ENCODE measurements at places on chromosomes 5 and 9.

- peak; percentile 7 for DNase-seq
Measured at GRCh38 chr9:32339424-32339823, 45.0 kb upstream of the ACO1 start.

DNA sequence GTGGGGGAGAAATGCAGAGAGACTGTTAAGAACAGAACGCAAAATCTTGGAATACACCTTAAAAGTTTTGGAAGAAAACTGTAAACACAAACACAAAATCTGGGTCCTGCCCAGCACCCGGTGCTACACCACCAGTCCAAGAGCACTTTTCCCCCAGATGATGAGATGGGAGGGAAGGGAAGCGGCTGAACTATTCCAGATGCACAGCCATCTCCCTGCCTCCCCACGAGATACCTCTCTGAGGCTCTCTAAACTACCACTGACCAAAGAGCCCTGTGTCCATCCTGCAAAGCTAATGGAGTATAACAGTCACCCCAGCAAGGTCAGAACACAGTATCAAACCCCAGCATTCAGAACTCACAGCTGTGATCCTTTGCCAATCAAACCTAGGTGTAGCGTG is 8.0 kb downstream of the SPARC start:
- no peak for DNase-seq

- no peak for DNase-seq
Measured at GRCh38 chr5:100772548-100772947, 130.5 kb downstream of the ST8SIA4 start.

GRCh38 chr5:96943799-96944198 is 7.9 kb downstream of the LNPEP start:
- no peak for DNase-seq

DNA sequence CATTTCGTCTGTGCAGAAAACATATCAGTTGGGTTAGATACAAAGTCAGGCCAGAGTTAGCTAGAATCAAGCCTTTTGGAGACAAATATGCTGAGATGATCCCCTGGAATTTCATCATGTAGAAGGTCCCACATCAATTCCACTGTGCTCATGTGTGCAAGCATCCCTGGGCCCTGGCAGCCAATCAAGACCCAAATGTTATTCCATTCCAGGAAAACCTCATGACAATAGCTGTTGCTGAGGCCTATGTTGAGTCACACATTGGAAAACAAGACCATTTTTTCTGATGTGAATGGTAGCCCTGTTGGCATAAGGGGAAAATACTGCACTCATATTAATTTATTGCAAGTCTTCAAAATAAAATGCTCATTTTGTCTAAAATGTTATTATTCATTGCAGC is 11.5 kb downstream of the SPOCK1 start:
- DNase-seq: no peak

DNA sequence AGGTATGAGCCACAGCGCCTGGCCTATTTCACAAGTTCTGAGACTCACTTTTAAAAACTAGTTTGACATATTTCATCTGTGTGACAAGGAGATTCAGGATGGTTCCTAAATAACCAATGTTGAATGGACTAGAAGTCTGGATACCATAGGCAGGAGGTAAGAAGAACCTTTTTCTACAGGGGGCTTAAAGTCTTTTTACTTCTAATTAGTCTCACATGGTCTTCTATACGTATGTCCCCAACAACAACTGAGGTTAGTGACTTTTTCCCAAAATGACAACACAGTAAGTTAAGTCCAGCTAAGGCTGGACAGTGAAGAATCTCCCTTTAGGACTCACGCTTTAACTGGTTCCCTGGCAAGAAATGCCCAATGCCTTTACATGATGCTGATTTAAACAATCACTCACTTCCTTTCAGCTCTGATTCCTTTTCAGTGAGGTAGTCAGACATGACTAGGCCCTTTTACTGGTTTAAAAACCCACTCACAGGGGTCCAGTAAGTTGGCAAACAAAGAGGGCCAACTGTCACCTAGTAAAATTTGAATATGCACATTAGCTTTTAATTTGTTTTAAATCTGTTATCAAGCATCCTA is 12.1 kb upstream of the HAUS6 start:
- no peak for DNase-seq

DNA sequence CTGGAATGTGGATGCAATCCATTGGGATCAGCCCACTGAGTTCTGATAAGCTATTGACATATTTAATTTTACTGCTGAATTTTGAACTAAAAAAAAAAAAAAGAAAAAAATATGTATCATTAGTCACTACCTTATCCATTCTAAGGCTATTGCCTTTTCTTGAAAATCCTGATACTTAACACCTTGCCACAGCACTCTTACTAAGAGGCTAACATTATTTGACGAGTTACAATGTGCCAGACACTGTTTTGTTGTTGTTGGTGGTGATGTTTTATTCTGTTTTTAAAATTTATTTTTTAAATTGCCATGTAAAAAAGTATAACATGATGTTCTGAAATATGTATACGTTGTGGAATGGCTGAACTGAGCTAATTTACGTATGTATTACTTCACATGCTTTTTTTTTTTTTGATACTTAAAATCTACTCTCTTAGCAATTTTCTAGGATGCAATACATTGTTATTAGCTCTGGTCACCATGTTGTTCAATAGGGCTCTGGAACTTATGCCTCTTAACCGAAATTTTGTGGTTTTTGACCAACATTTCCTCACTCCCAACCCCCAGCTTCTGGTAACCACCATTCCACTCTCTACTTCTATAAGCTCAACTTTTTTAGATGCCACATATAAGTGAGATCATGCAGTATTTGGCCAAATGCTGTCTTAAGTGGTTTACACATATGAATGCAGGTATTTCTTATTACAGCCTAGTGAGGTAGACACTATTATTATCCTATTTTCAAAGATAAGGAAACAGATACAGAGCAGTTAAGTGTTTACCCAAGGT is 134.8 kb upstream of the PCA3 start:
- no peak for DNase-seq

- DNase-seq: no peak
Measured at GRCh38 chr5:180352116-180353047, 754 bp downstream of the GFPT2 start.

- no peak for DNase-seq
Measured at GRCh38 chr5:130541617-130542221, 623.3 kb downstream of the HINT1 start.

GRCh38 chr9:109629615-109630014 is 131.5 kb upstream of the PTPN3 start:
- no peak for DNase-seq

- no peak for DNase-seq
Measured at GRCh38 chr5:133792024-133792423, 176.4 kb downstream of the C5orf15 start.

DNA sequence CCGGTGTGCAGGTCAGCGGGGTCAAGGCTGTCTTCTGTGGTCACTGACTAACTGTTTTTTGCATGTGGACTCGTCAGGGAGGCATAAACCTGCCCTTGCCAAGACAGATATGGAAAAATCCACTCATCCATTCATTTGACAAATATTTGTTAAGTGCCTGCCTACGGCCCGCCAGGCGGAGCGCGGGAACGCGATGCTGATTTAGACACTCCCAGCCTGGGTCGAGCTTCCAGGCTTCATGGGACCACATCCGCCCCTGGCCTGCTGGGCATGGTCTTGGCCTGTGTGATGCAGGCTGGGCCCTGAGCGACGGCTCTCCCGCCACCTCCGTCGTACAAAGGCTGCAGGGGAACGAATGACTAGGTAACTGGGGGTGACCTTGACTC is 18.1 kb downstream of the MYMK start:
- DNase-seq: no peak

DNA sequence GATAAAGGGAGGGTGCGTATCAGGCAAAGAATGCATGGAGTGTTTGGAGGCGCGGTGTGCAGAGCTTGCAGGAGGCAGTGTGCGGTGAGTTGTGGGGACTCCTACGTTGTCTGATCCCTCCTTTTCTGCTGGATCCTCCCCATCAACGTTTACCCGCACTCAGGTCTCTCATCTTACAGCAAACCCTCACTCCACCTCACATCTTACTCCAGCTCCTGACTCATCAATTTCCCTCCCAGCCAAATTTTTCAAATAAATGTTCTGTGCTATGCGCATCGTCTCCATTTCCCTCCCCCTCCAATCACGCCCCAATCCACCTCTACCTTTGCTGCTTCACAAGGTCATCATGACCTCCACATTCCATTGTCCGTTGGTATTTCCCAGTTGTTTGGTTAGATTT is 138.9 kb upstream of the KLF4 start:
- DNase-seq: no peak

- no peak for DNase-seq
Measured at GRCh38 chr5:172599204-172599567, 41.9 kb upstream of the NEURL1B start.

Measured in OCI-LY7 (cell line).